ENCODE measurements at places on chromosomes 1 and 21.

DNA sequence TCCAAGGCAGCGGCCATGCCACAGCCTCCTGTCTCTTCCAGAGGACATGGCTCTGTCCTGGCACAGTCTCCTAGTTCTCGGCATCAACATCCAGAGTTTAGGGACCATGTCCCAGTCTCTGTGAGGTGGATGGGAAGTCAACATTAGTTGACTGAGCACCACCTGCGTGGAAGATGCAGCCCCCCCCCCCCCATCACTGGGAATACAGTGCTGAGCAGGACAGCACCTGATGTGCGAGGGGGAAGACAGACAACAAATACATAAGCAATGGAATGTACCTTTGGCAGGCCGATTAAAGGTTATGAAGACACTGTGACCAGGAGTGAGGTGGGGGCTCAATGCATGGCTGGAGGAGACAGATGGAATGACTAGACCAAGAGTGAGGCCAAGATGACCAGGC is 26.6 kb downstream of the KNCN start:
- DNase-seq: no peak

GRCh38 chr1:67734323-67734690 is 49.3 kb downstream of the GADD45A start:
- DNase-seq: no peak

GRCh38 chr1:154342836-154343472 is 17.6 kb downstream of the ATP8B2 start:
- no peak for DNase-seq

- no peak for DNase-seq
These were observed 3.0 kb upstream of the PEX10 start for GRCh38 chr1:2415337-2415736.

GRCh38 chr1:113101588-113101987 is 28.6 kb downstream of the LRIG2 start:
- DNase-seq: no peak

- peak; percentile 92 for DNase-seq
These were observed 24.0 kb downstream of the TEX35 start for GRCh38 chr1:178536844-178537371.

GRCh38 chr21:34845521-34846451 is 177.0 kb downstream of the CLIC6 start:
- DNase-seq: peak; percentile 42

DNA sequence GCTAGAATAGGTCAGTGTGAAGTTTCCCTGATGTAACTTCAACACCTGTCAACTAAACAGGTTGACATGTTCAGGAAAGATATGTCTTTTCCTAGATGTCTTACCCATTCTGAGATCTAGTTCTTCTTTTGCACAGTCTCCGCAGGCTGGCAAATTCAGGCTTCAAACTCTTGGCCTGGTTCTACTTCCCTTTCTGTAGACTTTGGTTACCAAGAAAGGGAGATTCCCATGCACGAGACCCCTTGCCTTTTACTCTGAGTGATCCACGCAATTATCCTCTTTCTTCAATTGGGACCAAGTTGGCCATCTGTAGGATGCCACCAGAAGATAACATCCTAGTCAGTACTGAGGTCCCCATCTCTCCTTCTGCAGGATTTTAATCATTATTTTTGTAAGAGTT is 2.0 kb downstream of the CFAP45 start:
- no peak for DNase-seq

DNA sequence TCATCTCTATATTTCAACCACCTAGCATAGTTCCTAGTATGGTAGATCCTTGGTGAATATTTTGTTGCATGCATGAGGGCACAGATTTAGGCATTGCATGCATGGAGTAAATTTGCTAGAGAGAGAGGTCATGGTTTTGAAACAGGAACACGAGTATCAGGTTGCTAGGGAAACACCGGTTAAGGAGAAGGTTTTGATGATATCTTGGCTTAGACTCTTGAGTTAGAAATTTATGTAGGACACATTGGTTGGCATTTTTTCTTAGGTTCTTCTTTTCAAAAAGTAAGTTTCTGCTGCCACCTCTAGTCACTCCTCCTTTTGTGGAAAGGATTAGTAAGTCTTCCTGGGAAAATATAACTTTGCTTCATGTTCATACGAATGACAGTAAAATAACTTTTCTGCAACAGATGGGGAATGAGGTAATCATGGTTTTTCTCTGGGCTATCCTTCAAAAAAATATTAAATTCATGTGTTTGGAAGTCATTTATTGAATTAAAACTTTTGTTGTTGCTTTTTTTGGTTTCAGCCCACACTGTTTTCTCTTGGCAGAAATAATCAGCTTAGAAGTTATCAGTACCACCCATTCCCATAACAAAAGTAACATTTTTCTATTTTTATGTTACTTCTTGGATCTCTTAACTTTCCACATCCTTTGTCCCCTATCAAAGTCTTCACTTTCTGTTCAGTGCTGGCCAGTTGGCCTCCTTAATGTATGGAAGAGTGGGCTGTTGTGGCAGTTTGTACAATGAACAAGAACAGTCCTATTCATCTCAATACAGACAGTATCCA is 97.3 kb downstream of the PLA2G4A start:
- DNase-seq: no peak

Data from H54 (cell line).